ENCODE measurements at places on chromosomes 2 and 18.

- no peak for DNase-seq
Measured at GRCh38 chr18:8584798-8585197, 24.4 kb upstream of the RAB12 start.

GRCh38 chr2:67846370-67847070 lies 216.3 kb downstream of the C1D start:
- DNase-seq = peak; percentile 88

DNA sequence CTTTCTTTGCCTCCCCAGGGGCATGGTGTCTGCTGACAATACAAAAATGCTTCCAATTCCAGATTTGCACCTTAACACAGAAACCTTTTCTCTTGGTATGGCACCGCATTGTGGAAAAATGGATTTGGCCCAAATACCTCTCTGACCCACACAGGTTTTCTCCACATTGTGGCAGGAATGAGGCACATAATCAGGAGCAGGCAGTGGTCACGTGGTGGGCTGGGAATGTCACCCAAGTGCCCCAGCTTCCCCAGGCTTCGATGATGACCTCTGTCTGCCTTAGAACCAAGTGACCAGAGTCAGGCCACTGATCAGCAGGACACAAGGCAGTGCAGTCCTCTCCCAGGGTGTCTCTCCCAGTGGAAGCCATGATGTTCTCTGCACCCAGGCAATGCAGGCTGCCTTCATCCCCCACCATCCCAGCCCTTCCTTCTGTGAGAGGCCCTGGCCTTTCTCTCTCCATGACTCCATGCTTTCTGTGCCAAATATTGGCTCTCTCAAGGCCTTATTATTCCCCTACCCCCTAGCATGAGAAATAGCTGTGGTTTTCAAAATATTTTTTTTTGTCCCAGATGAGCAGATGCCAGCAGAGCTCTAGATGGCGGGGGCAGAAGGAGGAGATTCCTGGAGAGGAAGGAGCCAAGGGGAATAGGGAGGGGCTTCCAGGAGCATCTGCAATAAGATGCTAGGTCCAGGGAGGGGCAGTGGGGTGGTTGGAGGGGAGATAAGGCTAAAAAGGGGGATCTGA lies 198.9 kb downstream of the ACKR3 start:
- peak; percentile 95 for DNase-seq

DNA sequence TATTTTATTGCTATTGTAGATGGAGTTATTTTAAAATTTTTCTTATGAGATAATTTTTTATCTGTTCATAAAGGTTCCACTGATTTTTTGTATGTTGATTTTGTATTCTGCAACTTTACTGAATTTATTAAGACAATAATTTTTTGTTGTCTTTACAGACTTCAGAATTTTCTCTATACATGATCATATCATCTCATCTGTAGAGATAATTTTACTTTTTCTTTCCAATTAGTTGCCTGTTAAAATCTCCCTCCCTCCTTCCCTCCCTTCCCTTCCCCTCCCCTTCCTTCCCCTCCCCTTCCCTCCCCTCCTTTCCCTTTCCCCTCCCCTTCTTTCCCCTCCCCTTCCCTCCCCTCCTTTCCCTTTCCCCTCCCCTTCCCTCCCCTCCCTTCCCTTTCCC lies 378.1 kb downstream of the SOCS6 start:
- DNase-seq = no peak

GRCh38 chr2:108219688-108220087 lies 20.1 kb upstream of the SULT1C3 start:
- DNase-seq = no peak

DNA sequence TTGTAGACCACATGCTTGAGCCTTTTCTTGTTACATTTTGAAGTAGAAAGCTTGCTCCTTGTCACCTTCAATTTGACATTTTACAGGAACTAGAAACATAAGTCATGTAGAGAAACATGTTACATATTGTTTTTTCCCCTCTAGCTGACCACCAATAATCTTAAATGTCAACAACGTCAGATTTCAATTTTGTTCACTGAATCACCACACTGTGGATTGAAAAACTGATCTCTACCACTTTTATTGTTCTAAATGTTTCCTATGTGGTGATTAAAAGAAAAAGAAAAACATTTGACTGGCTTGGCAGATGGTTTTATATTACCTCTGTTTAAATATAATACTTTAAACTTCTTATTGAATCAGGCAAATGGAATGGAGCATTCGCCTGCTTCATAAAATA lies 87.7 kb downstream of the DSEL start:
- DNase-seq = peak; percentile 19

- no peak for DNase-seq
Measured at GRCh38 chr2:43068631-43069517, 157.5 kb downstream of the ZFP36L2 start.

DNA sequence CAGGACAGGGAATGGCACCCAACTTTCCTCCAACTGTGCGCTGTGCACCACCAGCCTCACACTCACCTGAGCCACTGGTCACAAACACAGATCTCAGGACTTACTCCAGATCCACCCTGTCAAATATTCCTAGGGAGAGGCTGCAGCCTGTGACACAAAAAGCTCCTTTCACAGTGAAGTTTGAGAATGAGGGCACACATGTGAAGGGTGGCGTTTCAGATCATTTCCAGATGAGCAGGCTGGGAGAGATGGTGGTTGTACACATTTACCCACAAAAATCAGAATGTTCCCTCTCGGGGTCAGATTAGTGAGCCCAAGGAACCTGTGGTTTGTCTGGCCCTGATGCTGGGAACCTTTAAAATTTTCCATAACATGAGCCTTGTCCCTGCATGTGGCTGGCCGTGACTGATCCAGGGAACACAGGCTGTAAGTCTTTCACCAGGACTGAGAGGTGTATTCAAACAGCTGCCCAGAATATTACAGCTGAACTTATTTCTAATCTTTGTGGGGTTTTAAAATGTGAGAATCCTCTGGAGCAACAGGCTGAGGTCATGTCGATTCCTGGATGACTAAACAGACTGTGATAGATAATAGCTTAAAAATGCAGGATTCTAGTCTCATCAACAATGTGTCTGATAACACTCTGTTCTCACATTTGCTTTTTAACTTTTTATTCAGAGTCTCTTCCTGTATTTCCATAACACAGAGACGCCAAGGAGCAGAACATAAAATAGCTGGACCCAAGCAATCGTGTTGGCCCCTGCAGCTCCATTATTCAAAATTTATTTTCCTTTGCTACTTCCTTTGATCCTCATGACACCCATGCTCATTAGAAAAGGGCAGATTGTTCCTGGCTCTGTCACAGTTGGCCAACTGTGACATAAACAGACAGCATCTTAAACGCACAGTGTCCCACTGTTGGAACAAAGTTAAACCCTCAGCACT lies 35.5 kb downstream of the IL1R2 start:
- DNase-seq = peak; percentile 92

DNA sequence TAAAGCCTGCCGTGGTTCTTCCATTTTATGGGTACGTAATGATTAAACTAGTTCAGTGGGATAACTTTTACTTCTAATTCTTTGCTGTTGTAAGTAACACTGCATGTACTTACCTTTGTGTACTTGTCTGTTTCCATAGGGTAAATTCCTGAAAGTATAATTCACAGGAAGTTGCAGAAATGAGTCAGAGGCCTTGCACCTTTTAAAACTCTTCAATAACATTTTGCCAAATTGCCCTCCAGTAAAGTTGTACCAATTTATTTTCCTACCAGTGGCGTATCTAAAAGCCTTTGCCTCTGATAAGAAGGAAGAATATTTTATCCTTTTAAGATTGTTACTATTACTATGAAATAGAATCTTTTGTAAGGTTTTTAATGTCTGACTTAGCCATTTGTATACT lies 65.1 kb downstream of the CAB39 start:
- DNase-seq = no peak

DNA sequence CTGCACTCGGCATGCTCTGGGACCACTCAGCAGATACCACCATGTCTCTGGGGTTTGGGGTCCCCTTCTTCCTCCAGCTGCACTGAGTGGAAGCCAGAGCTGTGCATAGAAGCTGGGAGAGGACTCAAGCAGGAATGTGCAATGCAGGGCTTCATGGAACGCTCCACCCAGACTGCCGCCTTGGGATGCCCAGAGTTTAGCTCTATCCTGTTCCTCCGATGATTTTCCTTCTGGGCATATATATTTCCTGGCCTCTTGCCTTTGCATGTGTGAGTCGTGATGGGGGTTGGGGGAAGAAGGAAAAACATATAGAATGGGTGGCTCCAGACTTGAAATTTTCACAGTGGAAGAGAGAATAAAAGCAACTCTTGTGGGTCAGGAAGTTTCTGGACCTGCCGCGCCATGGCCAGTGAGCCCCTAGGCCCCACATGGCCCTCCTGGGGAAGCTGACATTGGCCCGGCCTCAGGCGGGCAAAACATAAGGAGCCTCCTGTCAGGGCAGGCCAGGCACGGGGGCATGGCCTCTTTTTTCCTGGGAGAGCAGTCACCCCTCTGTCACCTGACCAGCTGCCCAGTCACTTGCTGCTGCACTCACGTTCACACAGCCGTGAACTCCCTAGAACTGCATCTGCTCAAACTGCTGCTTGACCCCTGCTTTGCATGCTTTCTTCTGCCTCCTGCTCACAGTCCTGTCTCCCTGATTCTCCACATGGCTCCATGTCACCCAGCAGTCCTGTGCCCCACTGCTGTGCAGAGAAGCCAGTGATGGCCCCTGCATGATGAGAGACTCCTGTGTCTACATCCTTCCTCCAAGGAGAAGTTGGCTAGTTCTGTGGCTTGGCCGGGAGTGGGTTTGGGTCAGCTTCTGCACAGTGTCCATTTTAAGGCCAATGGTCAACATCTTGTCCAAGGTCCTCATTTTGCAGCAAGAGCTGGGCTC lies 197.8 kb downstream of the CTIF start:
- no peak for DNase-seq

GRCh38 chr2:153308466-153308865 lies 170.1 kb downstream of the RPRM start:
- no peak for DNase-seq
